CD4-positive, alpha-beta T cell treated with Interleukin-6 at 100 ng/mL for 8 hours (primary cell): ENCODE measurements at places on chromosomes 2 and 18.
A peak's percentile ranks its signal among the peaks of the same experiment; 100 is the strongest.

- no peak for DNase-seq
These were observed 48.4 kb downstream of the DTNA start for GRCh38 chr18:34758378-34758948.

GRCh38 chr18:74081966-74082741, 65.5 kb downstream of the FBXO15 start:
- peak; percentile 77 for DNase-seq

GRCh38 chr2:155815851-155816250, 516.7 kb downstream of the NR4A2 start:
- no peak for DNase-seq

DNA sequence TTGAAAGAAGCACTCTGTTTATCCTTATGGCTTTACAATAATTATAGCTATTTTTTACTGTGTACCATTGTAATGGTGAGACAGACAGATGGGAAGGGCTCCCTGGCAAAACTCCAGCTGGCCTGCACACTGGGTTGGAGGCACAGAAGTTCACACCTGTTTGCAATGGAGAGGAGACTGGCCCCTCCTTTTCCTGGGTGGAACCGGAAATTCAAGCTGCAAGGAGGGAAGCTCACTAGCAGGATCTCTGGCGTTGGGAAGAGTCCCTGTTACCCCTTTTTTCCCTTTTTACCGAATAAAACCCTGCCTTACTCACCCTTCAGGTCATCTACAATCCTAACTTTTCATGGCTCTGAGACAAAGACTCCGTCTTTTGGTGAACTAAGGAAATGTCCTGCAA, 100.3 kb upstream of the TFPI start:
- no peak for DNase-seq

- no peak for DNase-seq
These were observed 108.9 kb upstream of the ITGA4 start for GRCh38 chr2:181348107-181348837.
